ENCODE measurements at places on chromosomes 16 and 17.

GRCh38 chr16:73149334-73149733 lies 101.4 kb upstream of the ZFHX3 start:
- no peak for DNase-seq

DNA sequence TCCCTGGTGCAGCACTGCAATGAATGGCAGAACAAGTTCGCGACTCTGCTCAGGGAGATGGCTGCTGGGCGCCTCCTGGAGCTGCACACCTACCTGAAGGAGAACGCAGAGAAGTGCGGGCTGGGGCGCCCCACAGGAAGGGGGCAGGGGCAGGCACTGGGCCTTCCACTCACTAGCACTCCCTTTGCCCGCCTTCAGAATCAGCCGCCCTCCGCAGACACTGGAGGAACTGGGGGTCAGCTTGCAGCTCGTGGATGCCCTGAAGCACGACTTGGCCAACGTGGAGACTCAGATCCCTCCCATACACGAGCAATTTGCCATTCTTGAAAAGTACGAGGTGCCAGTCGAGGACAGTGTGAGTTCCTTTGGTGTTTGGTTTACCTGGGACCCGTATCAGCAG lies 46.4 kb downstream of the DNAH2 start:
- DNase-seq, result no peak

DNA sequence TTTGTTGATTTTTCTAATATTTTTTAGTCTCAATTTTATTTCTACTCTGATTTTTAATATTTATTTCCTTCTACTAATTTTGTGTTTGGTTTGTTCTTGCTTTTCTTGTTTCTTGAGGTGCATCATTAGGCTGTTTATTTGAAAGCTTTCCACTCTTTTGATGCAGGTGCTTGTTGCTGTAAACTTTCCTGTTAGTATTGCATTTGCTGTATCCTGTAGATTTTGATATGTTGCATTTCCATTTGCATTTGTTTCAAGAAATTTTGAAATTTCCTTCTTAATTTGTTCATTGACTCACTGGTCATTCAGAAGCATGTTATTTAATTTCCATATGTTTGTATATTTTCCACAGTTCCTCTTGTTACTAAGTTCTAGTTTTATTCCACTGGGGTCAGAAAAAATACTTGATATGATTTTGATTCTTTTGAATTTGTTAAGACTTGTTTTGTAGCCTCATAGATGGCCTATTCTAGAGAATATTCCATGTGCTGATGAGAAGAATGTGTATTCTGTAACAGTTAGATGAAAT lies 43.1 kb upstream of the NACA2 start:
- no peak for DNase-seq

DNA sequence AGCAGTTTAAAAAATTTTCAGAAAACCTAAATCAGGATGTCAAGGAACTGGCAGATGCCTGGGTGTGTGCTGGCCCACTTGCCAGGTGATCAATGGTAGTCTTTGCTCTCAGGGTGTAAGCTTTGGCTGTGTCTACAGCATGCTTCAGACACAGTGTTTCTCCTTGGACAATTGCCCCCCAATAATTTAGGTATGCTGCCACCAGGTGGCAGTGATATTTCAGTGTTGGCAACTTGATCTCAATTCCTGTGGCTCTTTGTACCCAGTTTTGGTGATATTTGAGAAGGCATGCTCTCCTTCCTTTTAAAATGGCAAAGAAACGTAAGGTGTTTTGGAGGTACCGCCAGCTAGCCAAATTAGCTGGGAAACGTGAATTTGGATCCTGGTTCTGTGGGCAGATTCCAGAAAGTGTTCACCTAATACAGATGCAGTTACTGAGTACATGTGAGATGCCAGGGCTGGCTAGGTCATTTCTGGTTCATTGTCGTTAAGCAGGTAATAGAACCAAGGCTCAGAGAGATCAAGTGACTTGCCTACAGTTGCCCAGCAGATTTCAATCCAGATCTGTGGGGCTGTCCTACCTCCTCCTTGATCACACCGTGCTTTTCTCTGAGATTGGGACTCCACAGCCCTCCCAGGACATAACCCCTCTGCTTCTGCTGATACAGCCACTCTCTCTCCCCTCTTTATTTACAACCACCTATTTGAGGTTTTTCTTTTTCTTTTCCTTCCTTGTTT lies 155.6 kb upstream of the PLCG2 start:
- no peak for DNase-seq

GRCh38 chr17:182050-182751 lies 751 bp upstream of the DOC2B start:
- no peak for DNase-seq

GRCh38 chr16:90018297-90018651 lies 982 bp downstream of the DBNDD1 start:
- DNase-seq, result no peak

All from left hindlimb (tissue), 1 donor.